ENCODE measurements at places on chromosomes 3 and 15.

- no peak for DNase-seq
Observed at GRCh38 chr3:149553781-149554451, 79.4 kb downstream of the TM4SF4 start.

GRCh38 chr3:135965129-135965505 is 411 bp upstream of the PPP2R3A start:
- no peak for DNase-seq

- no peak for DNase-seq
Observed at GRCh38 chr15:101731746-101732145, 7.5 kb upstream of the TARS3 start.

DNA sequence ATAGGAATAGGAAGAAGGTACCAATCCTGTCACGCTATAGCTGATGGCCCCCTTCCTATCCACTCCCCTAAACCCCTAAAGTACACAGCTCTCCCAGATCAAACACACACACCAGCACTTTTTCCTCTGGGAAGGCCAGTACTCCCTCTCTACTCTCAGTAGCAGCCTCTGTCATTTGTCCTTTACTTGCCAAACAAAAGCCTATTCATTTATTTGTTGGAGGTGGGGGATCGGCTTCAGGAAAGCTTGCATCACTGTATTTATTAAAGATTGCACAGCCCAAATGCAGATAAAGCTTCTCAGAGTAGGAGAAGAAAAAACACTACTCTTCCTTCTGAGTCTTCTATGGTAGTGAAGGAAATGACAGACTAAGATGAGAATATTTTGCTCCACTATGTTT is 429.7 kb upstream of the RASGRP1 start:
- DNase-seq = no peak

DNA sequence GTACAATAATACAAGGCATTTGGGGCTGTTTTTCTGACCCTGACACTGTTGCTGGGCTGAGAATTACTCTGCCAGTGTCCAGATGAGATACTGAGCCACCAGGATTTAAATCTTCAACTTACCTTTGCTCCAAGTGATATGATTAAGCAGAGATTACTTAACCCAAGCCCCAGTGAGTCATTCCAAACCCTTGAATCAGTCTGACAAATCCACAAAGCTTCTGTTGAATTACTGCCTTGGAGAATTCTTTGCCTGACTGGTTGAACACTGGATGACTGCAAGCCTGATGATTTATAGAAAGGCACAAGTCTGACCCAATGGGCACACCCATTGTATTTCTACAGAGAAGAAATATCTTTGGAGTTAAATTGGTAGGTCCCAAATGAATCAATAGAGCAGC is 88.2 kb upstream of the TSC22D2 start:
- no peak for DNase-seq

- no peak for DNase-seq
Observed at GRCh38 chr3:117435506-117435905, 725.9 kb downstream of the TUSC7 start.

GRCh38 chr3:37853691-37854413 is 7.8 kb upstream of the CTDSPL start:
- no peak for DNase-seq

DNA sequence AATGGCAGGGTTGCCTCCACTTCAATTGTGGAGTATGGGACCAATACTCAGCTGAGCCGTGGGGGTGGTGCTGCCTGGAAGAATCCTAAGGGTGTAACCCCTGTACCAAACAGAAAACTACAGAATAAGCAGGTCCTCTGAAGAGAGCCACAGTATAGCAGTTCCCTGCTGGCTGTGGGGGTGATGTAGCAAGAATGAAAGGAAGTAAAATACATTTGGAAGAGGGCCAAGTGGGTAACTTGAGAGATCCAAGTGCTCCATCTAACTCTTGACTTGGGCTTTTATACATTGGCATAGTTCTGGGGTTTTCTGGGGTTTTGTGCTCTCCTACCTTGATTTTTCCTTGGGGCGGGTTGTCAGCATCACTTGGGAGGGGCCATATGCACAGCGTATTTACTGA is 341.4 kb downstream of the OTOL1 start:
- DNase-seq = peak; percentile 29

DNA sequence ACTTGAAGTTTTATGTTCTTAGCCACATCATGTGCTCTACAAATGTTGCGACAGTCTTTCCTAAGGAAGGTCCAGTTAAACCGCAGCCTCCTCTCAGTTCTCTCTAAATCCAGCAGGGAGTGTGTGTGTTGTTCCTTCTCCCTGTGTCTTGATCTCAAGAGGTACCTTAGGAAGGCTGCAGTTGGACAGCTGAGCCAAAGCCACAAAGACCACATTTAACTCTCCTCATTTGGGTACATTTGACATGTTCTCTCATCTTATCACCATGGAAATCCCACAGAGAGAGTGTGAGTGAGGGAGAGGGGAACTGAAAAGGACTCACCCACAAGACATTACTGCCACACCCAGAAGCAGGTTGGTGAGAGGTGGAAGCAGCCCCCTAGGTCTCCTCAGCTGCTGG is 79.5 kb downstream of the CD200R1L start:
- peak; percentile 39 for DNase-seq

DNA sequence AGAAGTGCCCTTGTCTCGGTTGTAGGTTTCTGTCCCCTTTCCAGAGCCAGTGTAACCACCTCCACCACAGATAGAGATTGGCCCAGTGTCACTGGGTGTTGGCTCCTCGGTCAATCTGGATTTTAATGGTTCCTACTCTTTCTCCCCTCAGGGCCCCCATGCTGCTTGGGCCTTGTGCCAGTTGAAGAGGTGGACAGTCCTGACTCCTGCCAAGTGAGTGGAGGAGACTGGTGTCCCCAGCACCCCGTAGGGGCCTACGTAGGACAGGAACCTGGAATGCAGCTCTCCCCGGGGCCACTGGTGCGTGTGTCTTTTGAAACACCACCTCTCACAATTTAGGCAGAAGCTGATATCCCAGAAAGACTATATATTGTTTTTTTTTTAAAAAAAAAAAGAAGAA is 75.2 kb downstream of the BOC start:
- no peak for DNase-seq

- no peak for DNase-seq
Observed at GRCh38 chr3:107111872-107112271, 265.4 kb upstream of the CCDC54 start.

GRCh38 chr15:68833700-68834331 is 13.1 kb upstream of the ANP32A start:
- no peak for DNase-seq

GRCh38 chr3:126895178-126896066 is 87.5 kb upstream of the PLXNA1 start:
- peak; percentile 60 for DNase-seq

- no peak for DNase-seq
Observed at GRCh38 chr15:66674756-66675155, 27.3 kb upstream of the SMAD6 start.

GRCh38 chr15:96234109-96234892 is 96.2 kb upstream of the NR2F2 start:
- peak; percentile 11 for DNase-seq

DNA sequence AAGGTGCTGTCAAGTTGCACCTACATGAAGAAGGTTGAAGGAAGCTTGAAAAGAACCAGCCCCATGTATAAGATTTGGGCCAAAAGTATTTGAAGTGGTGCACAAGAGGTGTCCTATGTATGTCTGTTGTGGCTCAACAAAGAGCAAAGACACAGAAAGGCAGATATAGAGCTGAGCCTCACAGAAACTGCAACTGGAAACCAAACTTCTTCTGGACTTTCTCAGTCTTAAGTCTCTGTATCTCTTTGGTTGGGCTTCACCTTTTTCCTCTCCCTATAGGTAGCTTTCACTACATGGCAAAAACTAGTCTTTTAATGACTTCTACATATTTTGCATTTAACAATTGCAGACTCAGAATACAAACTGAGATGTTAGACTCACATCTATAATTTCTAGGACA is 8.8 kb upstream of the CMC1 start:
- DNase-seq = no peak

- DNase-seq = no peak
Observed at GRCh38 chr15:61742591-61742990, 317.7 kb downstream of the VPS13C start.

DNA sequence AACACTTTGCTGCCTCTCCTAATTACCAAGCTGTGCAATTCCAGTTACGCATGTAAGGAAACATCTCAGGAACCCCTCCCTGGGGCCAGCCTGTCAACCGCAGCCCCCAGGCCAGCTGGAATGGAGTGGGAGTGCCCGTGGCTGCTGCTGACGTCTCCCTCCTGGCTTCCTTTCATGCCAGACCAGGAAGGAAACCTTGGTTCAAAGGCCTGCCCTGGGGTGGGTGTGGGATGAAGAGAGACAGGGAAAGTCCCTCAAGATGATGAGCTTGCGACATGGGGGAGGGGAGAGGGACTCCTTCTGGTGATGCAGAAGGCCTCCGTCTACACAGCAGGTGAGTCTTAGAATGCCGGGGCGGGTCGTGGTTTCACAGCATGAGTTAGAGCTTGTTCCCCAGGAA is 11.4 kb upstream of the CYP11A1 start:
- no peak for DNase-seq

DNA sequence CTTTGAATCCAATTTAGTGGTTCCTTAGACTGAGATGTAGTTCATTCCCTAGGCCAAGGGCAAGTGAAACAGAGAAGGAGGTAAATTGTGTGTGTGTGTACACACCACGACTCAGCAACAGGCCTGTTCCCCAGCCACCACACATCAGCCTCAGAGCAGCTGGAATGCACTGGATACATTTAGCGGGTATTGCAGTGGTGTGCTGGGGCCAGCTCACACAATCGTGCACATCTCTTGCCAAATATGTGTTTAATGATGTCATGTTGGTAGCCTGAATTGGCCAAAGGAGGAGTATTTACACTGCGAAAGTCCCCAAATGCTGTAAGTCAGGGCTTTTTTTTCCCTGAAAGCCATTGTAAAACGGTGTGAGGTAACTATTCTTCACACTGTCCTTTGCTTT is 82.3 kb downstream of the RBPMS2 start:
- peak; percentile 41 for DNase-seq
